ENCODE measurements at places on chromosomes 2 and 18.

GRCh38 chr18:24741321-24741720, 280.9 kb downstream of the HRH4 start:
- DNase-seq, result no peak

- no peak for DNase-seq
These were observed 150.0 kb downstream of the TPO start for GRCh38 chr2:1563084-1563857.

DNA sequence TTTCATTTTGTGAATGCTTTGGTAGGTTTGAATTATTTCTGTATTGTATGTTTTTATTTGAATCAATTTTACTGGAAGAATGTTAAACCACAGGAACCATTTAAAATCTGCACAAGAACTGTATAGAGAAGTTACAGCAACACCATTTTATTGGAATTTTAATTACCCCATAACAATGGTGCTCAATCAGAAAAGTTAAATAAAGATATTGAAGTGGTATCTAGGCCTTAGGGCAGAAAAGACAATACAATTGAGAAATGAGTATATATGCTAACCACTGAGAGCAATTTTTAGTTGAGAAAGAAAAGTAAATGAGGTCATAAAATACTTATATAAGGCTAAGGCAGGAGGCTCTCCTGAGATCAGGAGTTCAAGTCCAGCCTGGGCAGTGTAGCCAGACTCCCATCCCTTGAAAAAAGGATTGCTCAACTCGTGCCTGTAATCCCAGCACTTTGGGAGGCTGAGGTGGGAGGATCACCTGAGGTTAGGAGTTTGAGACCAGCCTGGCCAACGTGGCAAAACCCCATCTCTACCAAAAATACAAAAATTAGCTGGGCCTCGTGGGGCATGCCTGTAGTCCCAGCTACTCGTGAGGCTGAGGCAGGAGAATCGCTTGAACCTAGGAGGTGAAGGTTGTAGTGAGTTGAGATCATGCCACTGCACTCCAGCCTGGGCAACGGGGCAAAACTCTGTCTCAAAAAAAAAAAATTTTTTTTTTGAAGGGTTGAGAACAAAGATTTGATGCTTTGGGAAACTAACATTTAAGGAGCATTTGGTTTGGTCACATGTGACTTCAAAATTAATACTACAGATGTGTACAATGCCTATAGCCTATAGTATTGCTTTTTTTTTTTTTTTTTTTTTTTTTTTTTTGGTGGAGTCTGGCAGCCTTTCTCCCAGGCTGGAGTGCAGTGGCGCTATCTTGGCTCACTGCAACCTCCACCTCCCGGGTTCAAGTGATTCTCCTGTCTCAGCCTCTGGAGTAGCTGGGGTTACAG, 212.9 kb upstream of the STON1 start:
- DNase-seq, result no peak

DNA sequence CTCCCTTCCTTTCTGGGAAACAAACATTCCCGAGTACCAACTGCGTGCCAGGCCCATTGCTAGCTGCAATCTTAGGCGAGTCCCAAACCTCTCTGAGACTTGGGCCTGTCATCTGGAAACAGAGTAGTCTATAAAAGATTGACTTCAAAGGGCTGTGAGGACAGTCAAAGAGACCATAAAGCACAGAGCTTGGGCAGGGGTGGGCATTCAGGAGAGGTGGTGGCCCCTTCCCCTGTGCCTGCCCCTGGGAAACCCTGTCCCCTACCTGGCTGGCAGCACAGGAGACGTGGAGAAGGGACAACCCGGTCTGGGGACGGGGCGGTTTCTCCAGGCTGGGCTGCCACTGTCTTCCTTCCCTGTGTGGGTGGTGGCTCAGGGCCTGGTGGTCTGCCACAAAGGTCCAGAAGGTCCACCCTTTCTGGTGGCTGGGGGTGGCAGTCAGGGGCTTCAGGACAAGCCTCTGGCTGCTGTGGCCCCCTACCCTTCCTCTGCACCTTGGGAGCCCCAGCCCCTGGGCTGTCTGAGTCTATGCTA, 33.9 kb upstream of the FOSL2 start:
- no peak for DNase-seq

DNA sequence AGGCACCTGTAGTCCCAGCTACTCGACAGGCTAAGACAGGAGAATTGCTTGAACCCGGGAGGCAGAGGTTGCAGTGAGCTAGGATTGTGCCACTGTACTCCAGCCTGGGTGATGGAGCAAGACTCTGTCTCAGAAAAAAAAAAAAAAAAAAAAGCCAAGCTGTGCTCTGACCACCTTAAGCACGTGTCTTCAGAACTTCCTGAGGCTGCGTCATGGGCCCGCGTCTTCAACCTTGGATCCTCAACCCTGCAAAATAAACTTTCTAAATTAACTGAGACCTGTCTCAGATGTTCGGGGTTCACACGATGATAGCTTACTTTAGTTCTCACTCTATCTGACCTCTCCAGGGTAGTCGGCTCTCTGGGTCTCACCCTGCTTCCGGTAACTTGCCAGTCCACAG, 65.8 kb upstream of the CABLES1 start:
- no peak for DNase-seq

DNA sequence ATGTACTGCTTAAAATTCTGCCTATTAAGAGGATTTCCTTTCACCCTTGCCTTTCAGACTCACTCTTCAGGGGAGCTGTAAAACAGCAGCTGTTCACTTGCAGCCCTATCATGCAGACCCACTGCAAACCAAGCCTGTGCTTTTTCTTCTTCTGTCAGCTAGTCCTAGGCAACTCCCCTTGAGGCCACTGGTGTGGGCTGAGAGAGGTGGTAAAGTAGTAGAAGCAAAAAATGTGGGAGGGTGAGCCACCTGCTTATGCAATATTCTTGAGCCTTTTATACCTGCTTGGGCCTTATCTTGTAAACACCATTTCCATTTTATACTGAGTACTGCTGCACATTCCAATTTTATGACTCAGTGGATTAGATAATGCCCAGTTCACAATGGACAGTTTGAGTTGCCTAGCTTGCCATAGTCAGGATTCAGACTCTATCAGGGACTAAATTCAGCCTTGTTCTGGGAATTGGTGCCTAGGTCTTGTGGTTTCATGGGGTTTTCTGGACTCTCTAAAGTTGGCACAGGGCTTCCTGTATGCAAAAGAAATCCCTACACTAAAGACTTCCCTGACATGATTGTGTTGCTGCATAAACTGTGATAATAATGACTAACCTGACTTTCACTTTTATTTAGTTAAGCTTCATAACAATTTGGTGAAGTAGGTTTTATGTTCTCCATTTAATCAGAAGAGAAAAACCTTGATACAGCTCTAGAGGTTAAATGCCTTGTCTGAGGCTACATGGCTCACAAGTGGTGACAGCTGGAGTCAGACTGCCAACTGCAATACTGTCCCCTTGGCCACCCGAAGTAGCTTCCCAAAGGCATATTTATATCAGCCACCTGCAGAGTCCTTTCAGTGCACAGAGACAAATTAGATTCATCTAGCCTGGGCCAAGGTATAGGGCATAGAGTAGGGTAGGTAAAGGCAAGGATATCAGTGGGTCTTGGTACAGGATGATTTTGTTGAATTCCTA, 47.4 kb upstream of the KDM3A start:
- peak; percentile 97 for DNase-seq

DNA sequence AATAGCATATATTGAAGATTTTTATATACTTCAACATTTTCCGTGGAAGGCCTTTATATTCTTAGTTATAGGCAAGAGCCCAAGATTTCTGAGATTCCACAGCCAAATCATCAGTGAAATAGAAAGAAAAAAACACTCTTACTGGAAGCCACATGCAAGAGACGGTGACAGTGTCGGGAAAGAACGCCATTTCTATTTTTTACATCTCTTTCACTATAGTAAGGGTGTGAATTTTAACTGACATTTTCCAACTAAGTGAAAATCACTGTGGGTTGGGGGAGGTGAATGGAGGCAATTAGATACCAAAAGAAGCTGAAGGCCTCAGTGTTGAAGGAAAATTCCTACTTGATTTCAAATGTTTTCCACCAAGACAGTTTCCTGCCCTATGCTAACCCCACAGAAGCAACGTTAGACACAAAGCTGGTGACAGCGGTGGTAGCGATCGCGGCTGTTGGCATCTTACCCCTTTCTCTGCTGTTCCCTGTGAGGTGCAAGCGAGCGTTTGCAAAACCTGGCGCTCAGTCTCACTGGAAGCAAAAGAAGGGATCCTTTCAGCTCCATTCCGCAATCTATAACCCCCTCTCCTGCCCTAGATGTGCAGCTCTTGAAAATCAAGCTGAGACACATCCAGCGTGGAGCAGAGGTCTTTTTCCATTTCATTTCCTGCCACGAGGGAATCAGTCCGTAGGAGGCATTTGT, 20.0 kb downstream of the ID2 start:
- DNase-seq, result no peak

- DNase-seq, result no peak
These were observed 251.9 kb downstream of the TTC32 start for GRCh38 chr2:19649785-19650380.

- DNase-seq, result no peak
These were observed 3.5 kb upstream of the FHOD3 start for GRCh38 chr18:36294031-36294430.

DNA sequence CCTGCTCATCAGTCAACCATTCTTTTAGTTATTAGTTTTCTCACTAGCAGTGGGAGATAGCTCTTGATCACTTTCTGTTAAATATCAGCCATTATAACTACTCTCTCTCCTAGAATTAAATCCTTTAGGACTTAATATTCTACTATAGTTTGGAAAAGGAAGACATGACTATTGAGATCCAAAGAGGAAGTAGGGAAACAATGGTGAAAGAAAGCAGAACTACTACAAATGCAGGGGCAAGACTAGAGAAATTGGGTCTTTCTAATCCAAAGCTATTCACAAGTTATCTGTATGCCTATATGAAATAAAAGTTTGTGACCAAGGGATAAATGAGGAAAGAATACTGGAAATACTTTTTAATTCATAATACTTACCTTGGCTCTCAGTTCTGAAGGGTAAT, 65.1 kb downstream of the SRBD1 start:
- no peak for DNase-seq

DNA sequence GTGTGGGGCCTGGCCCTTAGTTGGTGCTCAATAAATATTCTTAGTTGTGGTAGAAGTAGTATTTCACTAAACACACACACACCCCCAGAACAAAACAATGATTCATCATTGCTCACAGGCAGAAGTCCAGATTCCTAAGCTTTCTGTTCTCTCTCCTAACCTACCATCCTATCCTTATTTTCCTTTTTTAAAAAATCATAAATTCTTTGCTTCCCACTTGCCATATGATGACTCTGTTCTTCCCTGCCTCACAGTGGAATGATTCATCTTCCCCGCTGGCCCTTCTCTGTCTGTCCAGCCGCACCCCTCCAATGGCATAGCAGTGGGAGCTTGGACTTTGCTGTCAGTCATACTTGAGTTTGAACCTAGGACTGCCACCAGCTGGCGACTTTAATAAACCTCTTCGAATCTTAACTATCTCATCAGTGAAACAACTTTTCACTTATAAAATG, 5.2 kb downstream of the EML6 start:
- DNase-seq, result no peak

- DNase-seq, result no peak
These were observed 17.9 kb upstream of the ANKRD44 start for GRCh38 chr2:197328461-197328860.

- no peak for DNase-seq
These were observed 99.9 kb downstream of the NFATC1 start for GRCh38 chr18:79495591-79496071.

- no peak for DNase-seq
These were observed 43.7 kb upstream of the CAB39 start for GRCh38 chr2:230668939-230669303.

- peak; percentile 41 for DNase-seq
These were observed 8.6 kb downstream of the VRK2 start for GRCh38 chr2:58055033-58055786.

- DNase-seq, result no peak
These were observed 31.3 kb downstream of the COX7A2L start for GRCh38 chr2:42329736-42330135.

DNA sequence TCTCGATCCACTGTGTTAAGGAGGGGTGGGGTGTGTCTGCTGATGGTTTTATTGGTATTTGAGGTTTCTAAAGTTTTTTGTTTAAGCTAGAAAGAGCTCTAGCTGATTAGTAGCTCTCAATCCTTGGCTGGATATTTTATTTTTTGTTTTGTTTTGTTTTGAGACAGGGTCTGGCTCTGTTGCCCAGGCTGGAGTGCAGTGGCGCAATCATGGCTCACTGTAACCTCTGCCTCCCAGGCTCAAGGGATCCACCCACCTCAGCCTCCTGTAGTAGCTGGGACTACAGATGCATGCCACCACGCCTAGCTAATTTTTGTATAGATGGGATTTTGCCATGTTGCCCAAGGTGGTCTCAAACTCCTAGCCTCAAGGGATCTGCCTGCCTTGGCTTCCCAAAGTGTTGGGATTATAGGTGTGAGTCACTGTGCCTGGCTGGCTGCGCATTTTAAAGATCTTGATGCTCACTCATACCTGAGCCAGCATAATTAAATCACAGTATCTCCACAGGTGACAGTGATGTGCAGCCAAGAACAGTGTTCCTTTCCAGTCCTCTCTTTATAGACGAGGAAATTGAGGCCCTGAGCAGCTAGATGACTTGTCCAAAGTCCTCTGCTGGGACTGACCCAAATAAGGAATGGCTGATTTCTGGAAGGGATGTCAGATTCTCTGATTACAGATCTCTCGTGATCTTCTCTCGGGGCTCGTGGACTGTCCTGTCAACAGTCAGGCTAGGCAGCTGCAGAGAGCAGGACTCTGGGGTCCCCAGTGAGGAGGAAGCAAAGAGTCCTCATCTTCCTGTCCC, 44.5 kb downstream of the SPTBN1 start:
- DNase-seq, result no peak

DNA sequence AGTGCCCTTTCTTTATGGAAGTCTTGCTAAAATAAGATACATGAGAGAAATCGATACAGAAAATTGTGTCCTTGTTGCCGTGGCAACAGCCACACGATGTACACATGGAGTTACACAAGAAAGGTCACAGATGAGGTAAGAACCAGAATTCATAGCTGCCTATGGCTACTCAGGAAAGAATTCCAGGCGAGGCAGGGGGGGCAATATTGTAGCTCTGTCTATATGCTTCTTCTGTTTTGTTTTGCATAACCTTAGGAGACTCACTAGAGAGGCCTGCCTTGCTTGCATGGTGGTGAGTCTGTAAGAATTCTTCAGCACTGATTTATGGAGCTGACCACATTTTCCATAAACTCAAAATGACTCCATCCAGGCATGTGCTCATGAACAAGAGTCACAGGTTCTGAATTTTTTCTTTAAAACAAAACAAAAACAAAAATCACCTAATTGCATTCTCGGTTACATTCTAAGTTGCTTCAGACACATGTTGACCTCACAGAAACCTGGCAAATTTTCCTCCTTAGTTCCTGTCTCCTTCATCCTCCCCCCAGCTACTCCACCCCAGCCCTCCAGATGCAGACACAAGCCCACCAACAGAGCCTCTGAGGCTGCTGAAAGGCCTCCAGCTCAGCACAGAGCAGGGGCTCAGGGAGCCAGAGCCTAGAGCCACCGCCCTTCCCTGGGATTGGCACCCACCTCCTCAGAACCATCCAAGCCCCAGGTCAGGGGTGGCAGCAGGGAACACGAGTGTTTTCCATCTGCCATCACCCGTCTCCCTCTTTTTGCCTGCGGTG, 183.5 kb downstream of the ANTXR1 start:
- no peak for DNase-seq
